ENCODE measurements at places on chromosomes 3 and 15.

DNA sequence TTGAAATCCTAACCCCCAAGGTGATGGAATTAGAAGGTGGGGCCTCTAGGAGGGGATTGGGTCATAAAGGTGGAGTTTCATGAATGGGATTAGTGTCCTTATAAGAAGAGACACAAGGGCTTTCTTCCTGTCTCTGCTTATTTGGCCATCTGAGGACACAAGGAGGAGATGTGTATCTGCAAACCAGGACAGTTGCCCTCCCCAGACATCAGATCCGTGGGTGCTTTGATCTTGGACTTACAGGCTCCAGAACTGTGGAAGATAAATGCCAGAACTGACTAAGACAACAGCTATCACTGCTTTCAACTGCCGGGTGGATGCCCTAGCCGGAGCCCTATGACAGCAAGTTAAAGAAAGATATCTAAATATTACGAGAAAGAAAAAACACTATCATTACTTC, 94.4 kb downstream of the CHRNA7 start:
- DNase-seq: no peak

GRCh38 chr3:117201901-117202774, 492.6 kb downstream of the TUSC7 start:
- DNase-seq: no peak

DNA sequence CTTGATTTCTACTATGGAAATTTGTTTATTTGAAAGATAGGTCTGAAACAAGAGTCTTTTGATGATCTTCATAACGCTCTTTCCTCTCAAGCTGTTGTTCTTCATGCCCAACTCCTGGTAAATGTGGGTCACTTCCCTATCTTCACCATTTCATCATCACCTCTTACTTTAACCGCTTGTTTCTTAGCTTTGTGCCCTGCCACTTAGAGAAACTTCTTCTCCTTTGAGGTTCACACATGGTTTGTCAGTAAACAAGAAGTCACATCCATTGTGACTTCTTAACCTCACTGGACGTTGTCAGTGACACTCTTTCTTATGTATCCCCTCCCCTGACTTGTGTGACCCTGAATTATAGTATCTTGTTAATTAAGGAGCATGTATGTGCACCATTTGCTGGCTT, 16.9 kb upstream of the P2RY13 start:
- no peak for DNase-seq

GRCh38 chr3:184229394-184230080, at the start of gene VWA5B2:
Gene VWA5B2, plus strand, starts transcription at chr3:184229585. Its CDS starts 944 bp downstream, at chr3:184230529.
- DNase-seq: peak; percentile 63

DNA sequence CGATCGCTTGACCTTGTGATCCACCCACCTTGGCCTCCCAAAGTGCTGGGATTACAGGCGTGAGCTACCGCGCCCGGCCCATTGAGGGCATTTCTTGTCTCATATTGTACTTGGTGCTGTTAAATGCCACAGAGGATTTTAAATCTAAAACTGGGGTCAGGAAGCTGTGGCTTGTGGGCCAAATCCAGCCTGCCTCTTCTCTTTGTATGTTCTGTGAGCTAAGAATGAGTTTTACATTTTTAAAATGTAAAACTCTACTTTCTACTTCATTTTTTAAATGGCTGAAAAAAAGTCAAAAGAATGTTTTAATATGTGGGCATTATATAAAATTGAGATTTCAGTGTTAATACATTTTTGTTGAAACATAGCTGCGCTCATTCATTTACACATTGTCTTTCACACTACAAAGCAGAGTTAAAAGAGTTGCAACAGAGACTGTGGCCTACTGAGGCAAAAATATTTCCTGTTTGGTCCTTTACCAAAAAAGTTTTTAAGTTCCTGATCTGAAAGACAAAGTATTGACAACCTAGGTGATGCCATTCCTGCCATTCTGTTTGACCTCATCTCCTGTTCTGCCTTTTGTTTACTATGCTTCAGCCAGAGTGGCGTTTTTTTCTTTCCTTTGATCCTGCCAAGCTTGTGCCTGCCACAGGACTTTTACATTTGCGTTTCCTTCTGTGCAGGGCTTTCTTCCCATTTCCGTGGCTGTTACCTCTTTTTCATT, 50.4 kb downstream of the PDCD6IP start:
- DNase-seq: no peak

GRCh38 chr15:61701455-61701854, 358.8 kb downstream of the VPS13C start:
- DNase-seq: no peak

DNA sequence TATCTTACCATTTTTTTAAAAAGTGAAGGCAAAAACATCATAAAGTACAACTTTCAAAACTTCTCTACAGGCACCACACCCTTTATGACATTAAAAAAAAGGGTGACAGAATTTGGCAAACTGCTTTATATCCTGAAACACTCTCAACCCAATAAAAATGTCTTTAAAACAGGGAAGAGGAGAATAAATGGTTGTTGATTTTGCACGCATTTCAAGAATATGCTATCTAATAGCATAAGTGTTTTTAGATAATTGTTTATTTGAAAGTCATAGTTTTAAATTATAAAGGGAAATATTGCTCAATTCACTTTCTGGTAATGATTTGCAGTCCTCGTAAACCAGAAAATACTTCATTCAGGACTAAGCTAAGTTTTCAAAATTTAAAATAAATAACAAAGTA, 1.7 kb upstream of the PCOLCE2 start:
- no peak for DNase-seq
